ENCODE measurements at places on chromosomes 1 and 21.

DNA sequence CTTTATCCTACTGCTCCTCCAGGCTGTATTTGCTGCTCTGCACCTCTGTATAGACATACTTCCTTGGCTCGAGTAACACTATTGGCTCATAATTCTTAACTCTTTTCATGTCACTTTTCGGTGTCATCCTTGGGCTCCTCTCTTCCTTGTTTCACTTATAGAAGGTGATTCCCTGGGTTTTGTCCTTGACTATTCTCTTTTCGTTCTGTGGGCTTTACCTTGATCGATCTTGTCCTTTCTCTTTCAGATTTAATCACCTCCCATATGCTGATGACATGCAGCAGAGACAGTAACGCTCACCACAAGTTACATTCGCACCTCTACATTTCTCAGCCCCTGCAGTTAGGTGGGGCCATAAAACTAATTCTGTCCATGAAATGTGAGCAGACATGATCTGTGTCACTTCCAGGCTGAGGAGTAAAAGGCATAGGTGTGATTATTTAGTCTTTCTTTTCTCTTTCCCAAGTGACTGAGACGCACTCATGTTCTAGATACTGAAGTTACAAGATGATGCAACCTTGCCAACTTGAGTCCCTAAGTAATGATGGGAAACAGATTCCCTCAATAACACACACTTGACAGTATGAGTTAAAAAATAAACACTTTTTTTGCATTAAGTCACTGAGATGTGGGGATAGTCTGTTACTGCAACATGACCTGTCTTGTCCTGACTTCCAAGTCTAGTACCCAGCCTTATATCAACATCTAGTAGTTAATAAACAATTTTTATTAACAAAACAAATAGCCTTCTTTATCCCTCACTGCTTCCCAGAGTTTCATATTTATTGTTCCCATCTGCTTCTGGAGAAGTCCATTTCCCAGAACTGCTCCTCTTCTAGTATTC is 49.9 kb upstream of the HAO2 start:
- H3K4me3 ChIP-seq: no peak overlapping the region
- no peak overlapping the region for H3K27ac ChIP-seq
- H3K4me1 ChIP-seq: no peaks in the 10 kb centered on the region
- no peak for DNase-seq
- H3K27me3 ChIP-seq: no peaks in the 10 kb centered on the region
- no peaks in the 10 kb centered on the region for H3K36me3 ChIP-seq

DNA sequence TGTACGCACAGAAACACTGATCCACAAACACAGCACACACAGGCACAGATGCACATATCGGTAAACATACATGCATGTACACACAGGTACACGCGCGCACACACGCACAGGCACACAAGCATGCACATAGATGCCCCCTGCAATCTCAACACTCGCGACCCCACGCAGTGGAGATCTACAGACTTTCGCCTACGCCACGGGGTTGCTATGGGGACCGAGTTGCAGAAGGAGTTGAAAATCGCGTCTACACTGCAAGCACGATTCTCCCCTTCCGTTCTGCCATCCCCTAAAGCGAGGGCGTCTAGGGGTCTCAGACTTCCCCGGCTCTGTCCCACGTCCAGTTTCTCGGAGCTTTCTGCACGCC is 826 bp downstream of the TRIM17 start:
- peaks cover 5% of the 10 kb centered on the region for H3K4me1 ChIP-seq
- peak; percentile 16 for DNase-seq
- no peaks in the 10 kb centered on the region for H3K36me3 ChIP-seq
- peak overlapping the region; percentile 53 for H3K4me3 ChIP-seq
- no peak overlapping the region for H3K27ac ChIP-seq
- H3K27me3 ChIP-seq: peaks cover 13% of the 10 kb centered on the region

DNA sequence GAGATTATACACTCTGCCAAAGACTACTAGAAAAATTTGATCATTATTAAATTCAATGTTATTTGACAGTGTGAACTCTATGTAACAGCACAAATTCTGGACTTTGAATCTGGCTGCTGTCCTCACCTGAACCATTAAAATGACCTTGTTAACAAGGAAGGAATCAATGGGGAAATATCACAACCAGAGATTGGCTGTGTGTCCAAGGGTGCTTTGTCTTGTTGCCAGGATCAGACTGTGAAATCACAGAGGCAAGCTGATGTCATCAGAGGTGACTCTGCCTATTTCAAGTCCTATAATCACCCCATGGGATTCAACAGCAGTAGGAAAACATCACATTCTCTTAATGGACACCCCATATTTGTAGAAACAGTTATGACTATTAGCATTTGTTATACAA is 46.8 kb downstream of the ADAMTS5 start:
- no peaks in the 10 kb centered on the region for H3K27me3 ChIP-seq
- peak; percentile 67 for DNase-seq
- H3K27ac ChIP-seq: no peak overlapping the region
- H3K4me1 ChIP-seq: peaks cover 29% of the 10 kb centered on the region
- no peak overlapping the region for H3K4me3 ChIP-seq

- H3K4me3 ChIP-seq: no peak overlapping the region
- H3K36me3 ChIP-seq: no peaks in the 10 kb centered on the region
- no peaks in the 10 kb centered on the region for H3K4me1 ChIP-seq
- no peak overlapping the region for H3K27ac ChIP-seq
- H3K27me3 ChIP-seq: peaks cover 11% of the 10 kb centered on the region
- DNase-seq: no peak
These were observed 40.3 kb downstream of the LMX1A start for GRCh38 chr1:165316153-165316772.

- no peak overlapping the region for H3K27ac ChIP-seq
- H3K4me3 ChIP-seq: no peak overlapping the region
- no peaks in the 10 kb centered on the region for H3K36me3 ChIP-seq
These were observed 153.1 kb upstream of the RAB4A start for GRCh38 chr1:229117664-229118300.

GRCh38 chr1:118104951-118105350 is 80.1 kb downstream of the SPAG17 start:
- no peak overlapping the region for H3K27ac ChIP-seq
- peak; percentile 62 for DNase-seq
- H3K4me3 ChIP-seq: no peak overlapping the region
- H3K36me3 ChIP-seq: no peaks in the 10 kb centered on the region
- peaks cover 7% of the 10 kb centered on the region for H3K27me3 ChIP-seq

- no peak overlapping the region for H3K27ac ChIP-seq
- no peaks in the 10 kb centered on the region for H3K27me3 ChIP-seq
- no peak overlapping the region for H3K4me3 ChIP-seq
- no peak for DNase-seq
- peaks cover 13% of the 10 kb centered on the region for H3K4me1 ChIP-seq
- H3K36me3 ChIP-seq: no peaks in the 10 kb centered on the region
These were observed 3.2 kb downstream of the GSTM4 start for GRCh38 chr1:109659145-109659544.

- no peak overlapping the region for H3K27ac ChIP-seq
- no peaks in the 10 kb centered on the region for H3K27me3 ChIP-seq
- no peaks in the 10 kb centered on the region for H3K36me3 ChIP-seq
- peaks cover 9% of the 10 kb centered on the region for H3K4me1 ChIP-seq
These were observed 2.6 kb downstream of the ZBTB48 start for GRCh38 chr1:6582370-6582769.

DNA sequence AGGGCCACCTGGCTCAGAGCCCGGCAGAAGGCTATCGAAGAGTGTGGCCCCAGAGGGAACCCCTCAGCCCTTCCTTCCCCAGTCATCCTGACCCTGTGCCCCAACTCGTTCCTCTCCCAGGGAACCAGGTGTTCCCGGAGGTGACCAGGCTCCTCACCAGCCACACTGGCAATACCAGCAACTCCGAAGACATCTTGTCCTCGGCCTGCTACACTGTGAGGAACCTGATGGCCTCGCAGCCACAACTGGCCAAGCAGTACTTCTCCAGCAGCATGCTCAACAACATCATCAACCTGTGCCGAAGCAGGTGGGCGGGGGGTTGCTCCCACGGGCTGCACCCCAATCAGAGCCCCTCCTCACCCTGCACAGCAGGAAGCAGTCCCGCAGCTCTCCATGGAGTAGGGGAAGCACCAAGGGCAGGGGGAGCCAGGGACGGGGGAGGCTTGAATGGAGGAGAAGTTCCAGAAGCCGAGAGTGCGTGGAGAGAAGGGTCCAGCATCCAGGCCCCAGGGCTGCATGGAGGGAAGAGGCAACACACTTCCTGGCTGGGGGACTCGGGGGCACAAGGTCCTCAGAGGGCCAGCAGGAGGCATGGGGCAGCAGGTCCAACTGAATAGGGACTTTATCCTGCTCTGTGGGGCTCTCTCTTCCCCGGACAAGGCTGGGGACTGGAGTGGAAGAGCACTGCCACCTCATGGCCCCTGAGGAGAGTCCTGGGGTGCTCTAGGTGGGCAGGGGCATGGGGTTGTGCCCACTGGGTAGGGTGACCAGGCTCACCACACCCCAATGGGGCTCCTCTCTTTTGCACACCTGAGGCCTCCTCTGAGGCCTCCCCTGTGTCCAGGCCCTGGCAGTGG is 41.7 kb downstream of the PKP1 start:
- H3K27me3 ChIP-seq: 0 out of 2 replicates have a peak, but pooled peaks cover 4% of the 10 kb centered on the region
- no peaks in the 10 kb centered on the region for H3K4me1 ChIP-seq
- no peak overlapping the region for H3K4me3 ChIP-seq
- DNase-seq: no peak

GRCh38 chr1:53656747-53657530 is 82.0 kb downstream of the GLIS1 start:
- peaks cover 18% of the 10 kb centered on the region for H3K4me1 ChIP-seq
- H3K4me3 ChIP-seq: no peak overlapping the region
- peaks cover 38% of the 10 kb centered on the region for H3K27me3 ChIP-seq
- H3K36me3 ChIP-seq: no peaks in the 10 kb centered on the region
- no peak for DNase-seq

- H3K4me1 ChIP-seq: peaks cover 37% of the 10 kb centered on the region
- H3K36me3 ChIP-seq: no peaks in the 10 kb centered on the region
- no peak for DNase-seq
- H3K27me3 ChIP-seq: no peaks in the 10 kb centered on the region
- no peak overlapping the region for H3K27ac ChIP-seq
These were observed 14.4 kb upstream of the ID3 start for GRCh38 chr1:23573574-23574182.

- no peak overlapping the region for H3K4me3 ChIP-seq
- peaks cover 29% of the 10 kb centered on the region for H3K4me1 ChIP-seq
- H3K27ac ChIP-seq: no peak overlapping the region
- DNase-seq: no peak
These were observed 8.6 kb downstream of the GLIS1 start for GRCh38 chr1:53730224-53730865.

GRCh38 chr1:27873671-27874384 is 1.5 kb downstream of the THEMIS2 start:
- no peak for DNase-seq
- H3K27ac ChIP-seq: no peak overlapping the region
- no peaks in the 10 kb centered on the region for H3K27me3 ChIP-seq
- no peaks in the 10 kb centered on the region for H3K4me1 ChIP-seq

DNA sequence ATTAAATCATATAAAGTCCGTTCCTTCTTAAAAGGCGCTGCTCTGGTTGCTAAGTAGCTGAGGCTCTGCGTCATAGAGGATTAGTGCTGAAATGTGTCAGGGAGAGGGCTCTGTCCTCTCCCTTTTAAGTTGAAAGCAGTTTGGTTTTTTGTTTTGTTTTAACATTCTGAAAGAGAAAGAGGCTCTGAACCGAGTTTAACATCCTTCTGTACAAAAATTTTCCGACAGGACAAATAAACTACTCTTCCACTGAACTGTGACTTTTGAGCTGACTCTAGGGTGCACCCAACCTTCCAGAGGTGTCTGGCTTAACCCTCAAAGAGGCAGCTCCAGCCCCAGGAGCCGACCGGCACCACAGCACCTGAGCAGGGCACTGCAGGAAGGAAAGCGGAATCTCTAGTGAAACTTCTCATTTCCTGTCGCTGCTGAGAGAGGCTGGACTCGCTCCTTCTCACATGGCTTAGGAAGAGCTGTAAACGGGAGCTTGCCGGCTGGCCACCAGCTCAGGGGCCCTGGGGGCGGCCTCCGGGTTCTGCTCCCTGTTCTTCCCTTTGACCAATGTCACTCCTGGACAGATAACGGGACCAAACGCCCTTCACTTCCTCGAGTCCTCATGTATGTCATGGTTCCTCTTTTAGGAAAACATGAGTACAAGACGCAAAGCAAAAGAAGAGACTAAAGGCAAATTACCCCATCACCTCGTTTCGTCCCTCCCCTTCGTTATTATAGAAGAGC is 1.2 kb downstream of the VAV3 start:
- DNase-seq: peak; percentile 57
- no peaks in the 10 kb centered on the region for H3K36me3 ChIP-seq
- H3K4me1 ChIP-seq: no peaks in the 10 kb centered on the region
- H3K27me3 ChIP-seq: peaks cover 29% of the 10 kb centered on the region
- H3K4me3 ChIP-seq: peak overlapping the region; percentile 64
- H3K27ac ChIP-seq: no peak overlapping the region

GRCh38 chr1:67688526-67689219 is 3.7 kb downstream of the GADD45A start:
- H3K36me3 ChIP-seq: peaks cover 26% of the 10 kb centered on the region
- peak overlapping the region; percentile 96 for H3K4me3 ChIP-seq
- no peak for DNase-seq
- H3K27ac ChIP-seq: peak overlapping the region; percentile 97

GRCh38 chr1:84642774-84643173 is 47.5 kb downstream of the SSX2IP start:
- no peak overlapping the region for H3K4me3 ChIP-seq
- no peak for DNase-seq
- H3K27me3 ChIP-seq: no peaks in the 10 kb centered on the region
- no peak overlapping the region for H3K27ac ChIP-seq
- no peaks in the 10 kb centered on the region for H3K4me1 ChIP-seq

- no peak for DNase-seq
- H3K4me1 ChIP-seq: no peaks in the 10 kb centered on the region
- no peak overlapping the region for H3K27ac ChIP-seq
- no peak overlapping the region for H3K4me3 ChIP-seq
These were observed 41.3 kb upstream of the PLA2G5 start for GRCh38 chr1:20028726-20029125.

- no peak overlapping the region for H3K4me3 ChIP-seq
- H3K27me3 ChIP-seq: peaks cover 35% of the 10 kb centered on the region
- H3K27ac ChIP-seq: no peak overlapping the region
- H3K4me1 ChIP-seq: no peaks in the 10 kb centered on the region
These were observed 28.1 kb downstream of the RNF187 start for GRCh38 chr1:228515200-228515834.
